Stimulated activated CD4-positive, alpha-beta T cell treated with anti-CD3 and anti-CD28 coated beads, TNF-alpha, amount 100 ng/mL, for 1 hour (primary cell): ENCODE measurements at places on chromosomes 5 and 9.

DNA sequence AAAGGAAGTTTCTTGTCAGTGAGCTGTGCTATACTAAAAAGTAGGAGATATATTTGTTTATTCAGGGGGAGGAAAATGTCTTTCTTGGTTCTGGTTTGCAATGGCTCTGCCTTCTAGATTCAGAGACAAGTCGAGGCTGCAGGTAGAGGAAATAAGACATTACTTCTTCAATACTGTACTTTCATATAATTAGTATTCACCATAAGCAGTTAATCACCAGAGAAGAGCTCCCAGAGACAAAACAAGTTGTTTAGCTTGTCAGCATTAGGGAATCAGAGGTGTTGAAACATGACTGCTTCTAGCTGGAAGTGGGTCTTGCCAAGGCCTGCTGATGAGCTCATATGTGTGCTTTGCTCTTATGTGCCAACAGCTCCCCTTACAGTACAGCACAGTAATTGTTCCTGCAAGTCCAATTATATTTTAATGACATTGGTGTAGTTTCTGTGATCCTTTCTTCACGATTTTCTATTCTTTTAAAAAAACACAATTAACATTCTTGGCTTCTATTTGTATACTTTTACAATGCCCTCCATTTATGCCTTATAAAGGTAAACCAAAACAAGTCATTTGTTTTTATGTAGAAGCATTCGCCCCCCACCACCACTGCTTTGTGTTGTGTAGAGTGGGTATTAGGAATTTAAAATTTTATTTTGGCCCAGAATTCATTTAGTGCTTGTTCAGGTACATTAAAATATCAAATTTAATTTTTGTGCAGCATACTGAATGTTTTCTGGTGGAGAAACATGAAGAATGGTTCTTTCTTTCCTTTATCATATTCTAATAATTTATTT is 112.2 kb downstream of the RPS23 start:
- DNase-seq, result no peak

- no peak for DNase-seq
Observed at GRCh38 chr9:121156263-121156731, 45.4 kb downstream of the RAB14 start.

- DNase-seq, result no peak
Observed at GRCh38 chr9:93304574-93305496, 120.9 kb downstream of the WNK2 start.

DNA sequence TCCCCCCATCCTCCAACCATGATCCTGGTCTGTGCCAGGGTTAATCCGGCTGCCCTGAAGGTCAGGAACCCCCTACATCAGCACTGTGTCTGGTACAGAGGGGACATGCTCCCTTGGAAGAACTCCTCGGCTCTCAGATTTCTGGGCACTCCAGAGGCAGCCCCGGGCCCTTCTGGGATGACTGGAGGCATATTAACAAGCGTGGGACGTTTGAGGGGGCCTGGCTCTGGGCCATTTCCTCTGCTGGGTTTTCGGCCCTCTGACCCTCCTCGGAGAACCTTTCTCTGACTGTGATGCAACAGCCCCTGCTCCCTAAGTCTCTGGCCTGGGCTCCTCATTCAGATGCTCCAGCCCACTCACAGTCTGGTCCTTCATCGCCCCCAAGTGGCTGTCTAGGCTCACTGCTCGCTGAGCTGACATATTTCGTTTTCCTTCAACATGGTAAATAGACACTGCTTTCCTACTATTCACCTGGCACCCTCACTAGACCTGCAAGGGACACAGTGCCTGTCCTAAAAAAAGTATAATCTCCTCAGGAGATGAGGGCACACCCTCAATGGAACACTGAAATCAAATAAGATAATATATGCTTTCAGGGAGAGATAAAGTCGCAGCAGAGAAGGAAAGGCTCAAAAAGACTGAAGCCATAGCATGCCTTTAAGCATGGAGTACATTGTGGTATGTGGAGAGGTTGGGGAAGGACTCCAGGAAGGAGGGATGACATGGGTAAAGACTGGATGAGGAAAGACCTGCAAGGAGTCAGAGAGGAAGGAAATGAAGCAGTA is 404.7 kb upstream of the TRPC7 start:
- DNase-seq, result no peak

DNA sequence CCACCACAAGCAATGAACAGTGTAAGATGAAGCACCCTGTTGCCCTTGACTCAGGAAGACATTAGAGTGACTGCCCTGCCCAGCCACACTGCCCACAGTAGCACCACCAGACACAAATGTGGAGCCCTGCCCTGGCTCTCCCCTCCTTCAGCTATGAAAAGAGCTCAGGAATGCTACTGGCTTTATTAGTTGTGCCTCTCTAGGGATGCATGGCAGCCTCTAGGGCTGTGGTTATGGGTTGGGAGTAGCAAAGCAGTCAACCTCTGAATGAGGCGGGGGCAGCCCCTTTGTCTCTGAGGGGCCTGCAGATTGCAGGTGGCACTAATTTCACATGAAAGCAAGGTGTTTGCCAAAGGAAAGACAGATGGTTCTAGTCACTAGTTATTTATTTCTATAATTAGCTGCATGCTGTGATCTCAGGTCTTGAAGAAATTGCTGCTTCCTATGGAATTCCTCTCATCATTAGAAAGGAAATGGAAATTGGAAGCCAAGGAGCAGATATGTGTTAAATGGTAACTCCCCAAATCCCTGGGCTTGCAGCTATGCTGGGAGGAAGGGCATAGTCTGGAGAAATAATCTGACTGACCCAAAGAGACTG is 259.4 kb downstream of the TLR4 start:
- DNase-seq, result no peak

- DNase-seq, result no peak
Observed at GRCh38 chr5:94992325-94992724, 292.6 kb downstream of the MCTP1 start.

- no peak for DNase-seq
Observed at GRCh38 chr9:14455243-14455642, 141.3 kb upstream of the NFIB start.

- no peak for DNase-seq
Observed at GRCh38 chr5:84861306-84861705, 476.6 kb upstream of the EDIL3 start.

DNA sequence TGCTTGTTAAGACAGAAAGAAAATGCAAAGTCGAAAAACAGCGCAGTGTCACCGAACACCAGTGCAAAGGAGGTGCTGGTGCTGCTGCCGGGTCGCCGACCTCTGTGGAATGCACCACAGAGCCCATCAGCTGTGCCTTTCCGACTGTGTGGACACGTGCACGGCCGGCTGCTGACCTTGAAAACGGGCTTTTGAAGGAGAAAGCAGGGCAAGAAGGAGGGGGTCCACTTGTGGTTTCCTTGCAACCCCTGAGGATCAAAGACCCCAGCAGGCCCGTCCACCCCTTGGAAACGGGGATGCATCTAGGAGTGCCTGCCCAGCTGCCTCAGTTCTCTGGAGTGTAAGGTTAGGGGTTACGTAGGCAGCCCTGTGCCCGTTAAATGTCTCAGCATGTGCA is 6.2 kb upstream of the OLFM1 start:
- no peak for DNase-seq

- DNase-seq, result no peak
Observed at GRCh38 chr5:157024208-157024959, 34.5 kb downstream of the HAVCR1 start.

DNA sequence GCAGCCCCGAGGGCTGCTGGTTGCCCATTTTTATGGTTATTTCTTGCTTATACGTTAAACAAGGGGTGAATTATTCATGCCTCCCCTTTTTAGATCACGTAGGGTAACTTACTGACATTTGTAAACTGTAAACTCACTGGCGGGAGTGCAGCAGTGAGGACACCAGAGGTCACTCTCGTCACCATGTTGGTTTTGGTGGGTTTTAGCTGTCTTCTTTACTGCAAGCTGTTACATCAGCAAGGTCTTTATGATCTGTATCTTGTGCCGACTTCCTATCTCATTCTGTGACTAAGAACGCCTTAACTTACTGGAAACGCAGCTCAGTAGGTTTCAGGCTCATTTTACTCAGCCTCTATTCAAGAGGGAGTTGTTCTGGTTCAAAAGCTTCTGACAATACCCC is 155.0 kb upstream of the PRDM9 start:
- DNase-seq, result no peak

- DNase-seq, result no peak
Observed at GRCh38 chr5:139363937-139364336, 19.2 kb downstream of the SLC23A1 start.

DNA sequence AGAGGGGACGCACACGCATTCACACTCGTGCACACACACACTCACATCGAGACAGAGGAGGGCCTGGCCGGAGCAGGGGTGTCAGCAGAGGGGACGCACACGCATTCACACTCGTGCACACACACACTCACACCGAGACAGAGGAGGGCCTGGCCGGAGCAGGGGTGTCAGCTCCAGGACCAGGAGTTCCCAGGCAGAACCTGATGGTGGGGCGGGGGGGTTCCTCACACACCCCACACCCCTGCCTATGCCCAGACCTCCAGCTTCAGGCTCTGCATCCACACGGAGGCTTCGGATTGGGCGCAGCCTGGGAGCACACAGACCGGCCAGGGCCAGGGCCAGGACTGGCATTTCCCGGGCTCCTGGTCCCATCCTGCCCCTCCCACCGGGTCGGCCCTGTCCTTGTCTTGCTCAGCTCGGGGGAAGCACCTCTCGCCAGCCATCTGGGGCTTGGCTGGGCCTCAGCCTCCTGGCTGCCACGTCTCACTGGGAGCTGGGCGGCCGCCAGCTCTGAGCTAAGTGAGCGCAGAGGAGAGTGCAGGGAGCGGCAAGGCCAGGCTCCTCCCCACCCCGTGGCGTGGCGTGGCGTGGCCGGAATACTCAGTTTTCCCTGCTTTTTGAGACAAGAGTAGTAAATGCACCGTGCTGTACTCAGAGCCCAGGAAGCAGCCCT is 31.3 kb downstream of the ADAMTS2 start:
- DNase-seq, result no peak

DNA sequence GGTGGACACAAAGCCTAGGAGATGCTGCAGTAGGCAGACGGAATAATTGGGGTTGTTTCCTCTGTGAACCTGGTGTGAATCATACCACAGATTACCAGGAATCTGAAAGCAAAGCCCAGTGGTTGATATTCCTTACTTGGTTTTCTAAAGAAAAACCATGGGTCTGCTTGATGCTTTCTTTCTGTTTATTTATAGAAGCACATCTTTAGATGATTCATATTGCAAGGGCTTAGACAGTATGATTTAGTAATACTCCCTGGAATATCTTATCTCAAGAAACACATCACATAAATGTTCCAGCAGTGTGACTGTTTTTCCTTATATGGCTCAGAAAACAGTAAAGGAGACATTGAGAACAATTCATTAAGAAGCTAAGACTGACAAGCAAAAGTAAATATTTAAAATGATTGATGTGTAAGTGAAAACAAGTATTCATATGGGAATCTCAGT is 623.3 kb downstream of the RAB3C start:
- DNase-seq, result no peak

DNA sequence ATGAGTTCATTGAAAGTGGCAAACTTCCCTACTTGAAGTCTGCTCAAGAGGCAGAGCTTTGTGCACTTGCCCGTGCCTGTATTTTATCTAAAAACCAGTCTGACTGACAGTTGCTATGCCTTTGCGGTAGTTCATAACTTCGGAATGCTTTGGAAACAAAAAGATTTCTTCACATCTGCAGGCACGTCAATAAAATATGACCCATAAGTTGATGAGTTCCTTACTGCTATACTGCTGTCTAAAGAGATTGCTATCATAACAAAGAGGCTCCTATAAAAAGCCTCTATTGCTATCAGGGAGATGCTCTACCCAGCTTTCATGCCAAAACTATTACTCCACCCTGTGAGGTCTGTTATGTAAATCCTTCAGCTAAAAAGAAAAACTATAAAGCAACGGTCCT is 25.4 kb upstream of the RNF20 start:
- no peak for DNase-seq

- no peak for DNase-seq
Observed at GRCh38 chr9:114207845-114208244, 52.5 kb downstream of the COL27A1 start.

DNA sequence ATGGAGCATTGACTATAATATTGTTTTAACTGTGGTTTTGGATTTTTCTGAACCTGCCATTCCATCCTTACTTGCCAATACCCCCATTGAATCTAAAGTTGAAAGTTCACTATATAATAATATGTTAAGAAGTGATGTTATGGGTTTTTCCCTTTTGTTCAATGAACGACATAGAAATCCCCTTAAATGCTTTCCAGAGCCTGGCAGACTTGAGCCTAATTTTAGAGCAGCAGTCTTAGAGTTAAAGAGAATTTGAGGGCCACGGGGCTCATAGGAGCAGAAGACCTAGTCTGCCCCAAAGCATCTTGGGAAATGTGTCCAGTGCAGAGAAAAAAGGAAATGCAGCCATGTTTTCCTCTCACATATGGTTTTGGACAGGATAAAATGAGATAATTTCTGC is 146.1 kb upstream of the SLC44A1 start:
- DNase-seq, result no peak

DNA sequence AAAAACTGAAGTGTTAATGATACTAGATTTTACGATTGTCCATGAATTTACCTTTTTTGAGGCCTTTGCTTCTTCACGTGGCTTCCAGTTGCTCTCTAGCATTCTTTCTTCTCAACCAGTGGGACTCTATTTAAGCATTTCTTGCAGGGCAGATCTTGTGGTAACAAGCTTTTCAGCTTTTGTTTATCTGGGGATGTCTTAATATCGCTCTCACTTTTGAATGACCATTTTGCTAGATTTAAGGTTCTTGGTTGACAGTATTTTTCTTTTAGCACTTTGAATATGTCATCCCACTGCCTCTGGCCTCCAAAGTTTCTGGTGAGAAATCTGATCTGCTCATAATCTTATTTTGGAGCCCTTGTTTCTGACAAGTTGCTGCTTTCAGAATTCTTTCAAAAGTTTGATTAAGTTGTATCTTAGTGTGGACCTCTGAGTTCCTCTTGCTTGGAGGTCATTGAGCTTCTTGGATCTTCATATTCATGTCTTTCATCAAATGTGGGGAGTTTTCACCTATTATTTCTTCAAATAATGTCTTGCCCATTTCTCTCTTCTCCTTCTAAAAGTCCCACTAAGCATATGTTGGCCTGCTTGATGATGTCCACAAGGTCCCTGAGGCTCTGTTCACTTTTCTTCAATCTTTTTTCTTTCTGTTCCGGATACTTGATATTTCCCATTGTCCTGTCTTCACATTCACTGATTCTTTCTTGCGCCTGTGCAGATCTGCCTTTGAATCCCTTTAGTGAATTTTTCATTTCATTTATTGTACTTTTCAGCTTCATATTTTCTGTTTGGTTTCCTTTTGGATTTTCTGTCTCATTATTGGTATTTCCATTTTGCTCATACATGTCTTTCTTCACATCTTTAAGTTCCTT is 8.8 kb downstream of the EXOC3 start:
- no peak for DNase-seq

DNA sequence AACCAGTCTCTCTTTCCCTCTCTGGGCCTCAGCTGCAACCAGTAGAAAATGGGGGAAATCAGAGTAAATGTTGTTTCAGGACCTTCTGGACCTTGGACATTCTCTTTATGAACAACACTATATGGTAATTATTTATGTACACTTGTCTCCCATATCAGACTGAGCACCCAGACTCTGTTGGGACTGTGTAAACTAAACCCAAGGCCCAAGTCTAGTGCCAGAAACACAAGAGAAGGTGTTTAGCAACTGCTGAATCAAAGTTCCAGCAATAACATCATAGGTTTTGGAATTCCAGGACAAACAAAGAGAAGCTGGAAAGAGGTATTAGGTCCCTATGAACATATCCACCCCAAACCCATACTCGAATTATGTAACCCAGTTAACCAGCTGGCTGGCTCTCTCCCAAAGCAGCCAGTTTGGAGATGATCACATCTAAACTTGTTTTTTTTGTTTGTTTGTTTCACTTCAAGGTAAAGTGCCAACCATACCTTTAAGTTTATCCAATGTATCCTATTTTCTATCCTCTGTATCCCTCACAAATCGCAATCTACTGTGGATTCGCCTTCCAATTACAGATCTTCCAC is 1.9 kb upstream of the RNF38 start:
- DNase-seq, result no peak

- no peak for DNase-seq
Observed at GRCh38 chr5:159764283-159765134, 151.8 kb upstream of the ADRA1B start.
